Stimulated activated CD8-positive, alpha-beta memory T cell treated with anti-CD3 and anti-CD28 coated beads, Interleukin-7, amount 100 ng/mL, for 1 hour (primary cell): ENCODE measurements at places on chromosomes 5 and 9.

- DNase-seq = no peak
These were observed 52.1 kb upstream of the RGMB start for GRCh38 chr5:98721231-98721928.

DNA sequence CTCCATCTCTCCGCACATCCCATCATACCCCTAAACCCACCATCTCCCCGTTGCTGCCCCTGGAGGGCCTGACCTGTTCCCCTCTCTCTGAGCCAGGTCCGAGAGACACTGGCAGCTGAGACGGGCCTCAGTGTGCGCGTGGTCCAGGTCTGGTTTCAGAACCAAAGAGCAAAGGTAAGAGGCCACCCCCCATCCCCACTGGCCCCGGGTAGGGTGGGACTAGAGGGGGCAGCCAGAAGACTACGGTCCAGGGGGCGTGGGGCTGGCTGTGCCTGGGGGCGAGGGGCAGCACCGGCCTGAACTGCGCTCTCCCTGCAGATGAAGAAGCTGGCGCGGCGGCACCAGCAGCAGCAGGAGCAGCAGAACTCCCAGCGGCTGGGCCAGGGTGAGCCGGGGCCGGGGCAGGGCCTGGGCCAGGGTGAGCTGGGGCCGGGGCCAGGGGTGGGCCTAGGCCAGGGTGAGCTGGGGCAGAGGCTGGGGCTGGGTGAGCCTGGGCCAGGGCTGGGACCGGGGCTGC lies 79.8 kb downstream of the LMX1B start:
- no peak for DNase-seq

- DNase-seq = no peak
These were observed 91.1 kb upstream of the RANBP3L start for GRCh38 chr5:36392818-36393217.

GRCh38 chr5:35922468-35922867 lies 16.0 kb downstream of the CAPSL start:
- no peak for DNase-seq

GRCh38 chr5:158378931-158379330 lies 520.0 kb upstream of the CLINT1 start:
- DNase-seq = no peak

- DNase-seq = no peak
These were observed 279.2 kb downstream of the DMAC1 start for GRCh38 chr9:7520396-7520795.

- no peak for DNase-seq
These were observed 284.0 kb downstream of the TMEM38B start for GRCh38 chr9:105978336-105978735.

DNA sequence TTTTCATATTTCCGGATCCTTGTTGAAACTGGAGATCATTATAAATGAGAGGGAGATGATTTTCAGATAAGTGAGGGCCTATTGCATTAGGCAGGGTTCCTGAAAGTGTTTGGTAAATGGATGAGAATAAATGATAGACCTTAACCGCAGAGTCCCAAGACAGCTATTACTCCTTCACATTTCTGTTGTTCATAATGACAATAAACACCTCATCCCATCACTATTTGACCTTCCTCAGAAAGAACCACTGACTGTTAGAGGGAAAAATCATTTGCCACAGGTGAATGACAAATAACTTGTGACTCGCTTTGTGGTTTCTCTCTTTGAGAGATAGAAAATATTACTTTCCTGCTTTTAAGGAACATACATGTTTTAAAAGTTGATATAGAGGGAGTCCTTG lies 47.3 kb upstream of the TRMT10B start:
- no peak for DNase-seq
